ENCODE measurements at places on chromosomes 4 and X. TPM values are rescaled to one million over a fixed set of nuclear protein-coding genes. Genes with fewer than 3 reads are reported as not detected.

ADH1A gene
- polyA plus RNA-seq = not detected

TMPRSS11A gene
- not detected for polyA plus RNA-seq

TEX13B gene
- polyA plus RNA-seq = not detected

FRMD7 gene
- polyA plus RNA-seq = not detected

TMEM154 gene
- 2.9 TPM for polyA plus RNA-seq

VSIG1 gene
- not detected for polyA plus RNA-seq

MAGEB1 gene
- polyA plus RNA-seq = not detected

BRS3 gene
- not detected for polyA plus RNA-seq

NMU gene
- polyA plus RNA-seq = 33.2 TPM

FGFBP2 gene
- polyA plus RNA-seq = 0.78 TPM

SLC9A7 gene
- polyA plus RNA-seq = 3.5 TPM

SPIN2B gene
- polyA plus RNA-seq = 6.3 TPM

MAGEC1 gene
- 0.10 TPM for polyA plus RNA-seq

XPNPEP2 gene
- not detected for polyA plus RNA-seq

FOXR2 gene
- polyA plus RNA-seq = not detected

F8A1 gene
- 51.7 TPM for polyA plus RNA-seq

SCD5 gene
- 188 TPM for polyA plus RNA-seq

ARX gene
- polyA plus RNA-seq = 1.6 TPM

MAGEE2 gene
- 0.56 TPM for polyA plus RNA-seq

OPHN1 gene
- polyA plus RNA-seq = 6.8 TPM

RHOXF1 gene
- polyA plus RNA-seq = not detected

TLR6 gene
- polyA plus RNA-seq = 0.10 TPM

PCDH18 gene
- 2.2 TPM for polyA plus RNA-seq

AGTR2 gene
- polyA plus RNA-seq = not detected

SPANXN4 gene
- polyA plus RNA-seq = not detected

UGT2B15 gene
- not detected for polyA plus RNA-seq

BTC gene
- polyA plus RNA-seq = not detected

CITED1 gene
- 7.4 TPM for polyA plus RNA-seq

IRS4 gene
- not detected for polyA plus RNA-seq

TGIF2LX gene
- polyA plus RNA-seq = not detected

NPY2R gene
- 0.20 TPM for polyA plus RNA-seq

FREM3 gene
- 0.44 TPM for polyA plus RNA-seq

MTTP gene
- 0.90 TPM for polyA plus RNA-seq

ERCC6L gene
- 2.4 TPM for polyA plus RNA-seq

FGF13 gene
- polyA plus RNA-seq = 5.6 TPM

SERTM2 gene
- polyA plus RNA-seq = not detected

BST1 gene
- 1.7 TPM for polyA plus RNA-seq

MAGEB17 gene
- polyA plus RNA-seq = not detected

PNMA6F gene
- 1.1 TPM for polyA plus RNA-seq

AVPR2 gene
- not detected for polyA plus RNA-seq

UVSSA gene
- 2.7 TPM for polyA plus RNA-seq

All from brain (organoid and tissue), 16 donors.